Hypothalamus (tissue), 51 donors: ENCODE measurements at places on chromosomes 4 and X.

DNA sequence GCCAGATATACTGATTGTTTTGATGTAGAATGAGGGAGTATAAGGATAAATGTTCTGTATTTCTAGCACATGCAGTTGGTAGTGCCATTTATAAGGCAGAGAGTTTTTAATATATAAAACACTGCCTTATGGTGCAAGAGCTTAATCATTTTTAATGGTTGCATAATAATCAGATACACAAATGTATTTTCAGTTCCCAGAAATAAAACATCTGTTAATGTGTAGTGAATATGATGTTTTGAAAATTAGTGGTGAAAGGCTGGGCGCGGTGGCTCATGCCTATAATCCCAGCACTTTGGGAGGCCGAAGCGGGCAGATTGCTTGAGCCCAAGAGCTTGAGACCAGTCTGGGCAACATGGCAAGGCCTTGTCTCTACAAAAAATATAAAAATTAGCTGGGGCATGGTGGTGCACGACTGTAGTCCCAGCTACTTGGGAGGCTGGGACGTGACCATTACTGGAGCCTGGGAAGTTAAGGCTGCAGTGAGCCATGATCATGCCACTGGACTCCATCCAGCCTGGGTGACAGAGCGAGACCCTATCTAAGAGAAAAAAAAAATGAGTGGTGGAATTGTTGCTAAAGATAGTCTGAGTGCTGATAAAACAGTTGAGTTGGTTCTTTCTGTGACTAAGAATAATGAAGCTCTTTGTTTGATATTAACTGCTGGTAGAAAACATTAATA is 29.3 kb downstream of the CLCN3 start:
- DNase-seq = no peak

DNA sequence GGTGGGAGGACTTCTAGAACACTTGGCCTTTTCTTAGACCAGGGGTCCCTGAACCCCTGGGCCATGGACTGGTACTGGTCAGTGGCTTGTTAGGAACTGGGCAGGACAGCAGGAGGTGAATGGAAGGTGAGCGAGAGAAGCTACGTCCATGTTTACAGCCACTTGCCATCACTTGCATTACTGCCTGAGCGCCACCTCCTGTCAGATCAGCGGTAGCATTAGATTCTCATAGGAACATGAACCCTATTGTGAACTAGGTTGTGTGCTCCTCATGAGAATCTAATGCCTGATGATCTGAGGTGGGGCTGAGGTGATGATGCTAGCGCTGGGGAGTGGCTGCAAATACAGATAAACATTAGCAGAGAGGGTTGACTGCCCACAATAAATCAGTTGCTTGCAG is 100.9 kb upstream of the IGFBP7 start:
- DNase-seq = no peak

DNA sequence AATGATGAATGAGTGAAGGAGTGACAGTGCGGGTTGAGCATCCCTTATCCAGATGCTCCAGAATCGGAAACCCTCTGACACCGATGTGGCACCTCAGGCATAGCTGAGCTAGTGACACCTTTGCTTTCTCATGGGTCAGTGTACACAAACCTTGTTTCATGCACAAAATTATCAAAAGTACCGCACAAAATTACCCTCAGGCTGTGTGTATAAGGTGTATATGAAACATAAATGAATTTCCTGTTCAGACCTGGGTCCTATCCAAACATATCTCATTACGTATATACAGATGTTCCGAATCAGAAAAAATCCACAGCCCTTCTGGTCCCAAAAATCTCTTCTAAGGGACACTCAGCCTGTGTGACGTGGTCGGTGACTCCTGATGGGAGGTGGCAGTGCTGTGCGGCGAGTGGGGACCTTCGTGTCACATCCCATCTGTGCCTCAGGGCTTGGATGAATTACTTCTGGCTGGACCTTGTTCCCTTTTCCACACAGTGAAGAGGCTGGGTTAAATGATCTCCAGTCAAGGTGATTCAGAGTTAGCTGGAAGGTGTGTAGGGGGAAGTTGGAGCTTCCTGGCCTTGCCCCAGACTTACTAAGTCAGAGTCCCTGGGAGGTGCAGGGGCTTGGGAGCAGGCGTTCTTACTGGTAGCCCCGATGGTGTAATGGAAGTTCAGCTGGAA is 18.8 kb downstream of the RGS12 start:
- DNase-seq = no peak

DNA sequence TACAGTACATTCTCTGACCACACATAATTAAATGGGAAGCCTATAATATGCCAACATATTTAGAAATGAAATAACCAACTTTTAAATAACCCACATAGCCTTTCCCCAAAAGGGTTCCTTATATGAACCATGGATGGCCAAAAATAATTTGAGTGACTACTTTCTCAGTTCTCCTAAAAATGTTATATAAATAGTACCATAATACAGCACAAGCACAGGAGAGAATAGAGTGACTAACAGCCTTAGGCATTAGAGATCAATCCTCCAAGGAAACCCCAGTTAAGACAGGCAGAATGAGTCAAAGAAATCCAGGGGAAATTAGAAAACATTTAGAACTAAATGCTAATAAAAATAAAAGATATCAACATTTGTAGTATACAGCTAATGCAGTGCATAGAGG is 50.2 kb downstream of the ANKRD17 start:
- DNase-seq = no peak

DNA sequence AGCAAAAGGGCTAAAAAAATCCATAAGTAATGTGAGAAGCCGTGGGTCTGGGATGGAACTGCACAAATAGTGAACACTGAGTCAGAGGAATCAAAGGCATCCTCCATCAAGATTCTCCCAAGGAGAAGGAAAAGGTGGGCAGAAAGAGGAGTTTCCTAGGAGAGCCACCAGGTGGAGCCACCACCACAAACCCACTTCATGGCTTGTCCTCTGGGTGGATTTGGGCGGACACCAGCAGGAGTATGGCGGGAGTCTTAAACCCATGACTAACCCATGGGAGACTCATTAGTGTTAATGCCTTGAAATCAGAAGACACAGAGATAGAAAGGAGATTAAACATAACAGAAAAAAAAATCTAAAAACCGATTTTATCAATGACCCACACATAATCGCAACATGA is 147.7 kb downstream of the SH3KBP1 start:
- DNase-seq = no peak

- no peak for DNase-seq
These were observed 73.9 kb upstream of the HGFAC start for GRCh38 chr4:3367866-3368265.

- DNase-seq = no peak
These were observed 1657.4 kb upstream of the IGFBP7 start for GRCh38 chr4:58767598-58767997.

DNA sequence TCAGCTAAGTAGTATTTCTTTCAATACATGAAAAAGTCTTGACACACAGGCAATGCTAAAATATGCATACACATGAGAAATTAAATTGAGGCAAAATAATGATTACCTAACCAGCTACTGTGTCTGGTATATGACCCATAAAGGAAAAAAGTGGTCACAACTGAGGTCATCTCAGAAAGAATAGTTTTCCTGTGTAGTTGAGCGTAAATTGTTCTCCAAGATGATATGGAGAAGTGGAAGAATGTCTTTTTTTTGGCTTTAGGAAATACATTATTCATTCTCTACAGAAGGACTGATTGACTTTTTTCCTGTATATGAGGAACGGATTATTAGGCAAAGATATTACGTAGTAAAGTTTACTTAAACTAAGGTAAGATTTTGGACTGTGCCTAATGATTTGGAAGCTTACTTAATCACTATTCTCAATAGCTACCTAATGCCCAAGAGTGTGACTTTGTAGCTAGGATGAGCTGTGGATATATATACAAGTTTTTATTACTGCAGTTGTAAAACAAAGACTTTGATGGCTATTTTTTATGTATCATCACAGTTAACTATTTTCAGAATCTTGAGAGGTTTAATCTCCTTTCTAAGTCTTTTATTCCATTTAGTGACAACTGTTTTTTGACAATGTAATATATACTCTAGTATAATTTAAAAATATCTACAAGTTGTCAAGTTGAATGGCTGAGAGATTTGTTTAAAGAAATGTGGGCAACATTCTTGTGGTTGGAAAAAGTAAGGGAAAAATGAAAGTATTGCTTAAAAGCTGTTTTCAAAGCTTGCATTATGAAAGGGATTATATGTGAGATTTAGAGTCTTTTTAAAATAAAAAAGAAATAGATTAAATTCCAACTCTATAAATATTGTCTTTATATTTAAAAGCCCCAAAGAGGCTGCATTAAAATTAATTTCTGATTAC is 100.2 kb downstream of the PDLIM5 start:
- no peak for DNase-seq

GRCh38 chrX:56968980-56969379 is 26.4 kb downstream of the SPIN3 start:
- no peak for DNase-seq

GRCh38 chr4:159272273-159273140 is 169.6 kb downstream of the RAPGEF2 start:
- no peak for DNase-seq

DNA sequence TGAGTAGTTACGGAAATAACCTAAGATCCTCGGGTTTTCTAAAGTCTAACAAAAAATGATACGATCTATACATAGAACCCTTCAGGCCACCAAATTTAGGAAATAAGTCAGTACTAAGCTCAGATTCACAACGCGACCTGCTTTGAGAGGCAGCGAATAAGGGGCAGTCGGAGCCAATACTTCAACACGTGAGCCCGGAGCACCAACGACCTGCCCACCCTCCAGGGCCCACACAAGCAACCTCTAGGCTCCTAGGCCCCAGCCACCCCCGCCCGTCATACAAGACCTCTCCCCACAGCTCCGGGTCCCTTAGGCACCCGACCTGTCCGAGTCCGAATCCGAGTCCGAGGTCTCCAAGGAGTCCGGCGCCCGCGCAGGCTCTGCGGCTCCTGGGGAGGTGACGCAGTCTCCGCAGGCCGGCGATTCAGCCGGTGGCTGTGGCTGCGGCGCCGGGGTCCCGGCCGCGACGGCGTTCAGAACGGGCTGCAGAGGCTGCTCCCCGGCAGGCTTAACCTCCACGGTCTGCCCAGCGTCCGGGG is 580 bp downstream of the NAF1 start:
- no peak for DNase-seq

- DNase-seq = no peak
These were observed 394.6 kb downstream of the SPOCK3 start for GRCh38 chr4:166839615-166840251.
